ENCODE measurements at places on chromosomes 12 and 14.
A peak's percentile ranks its signal among the peaks of the same experiment; 100 is the strongest.

DNA sequence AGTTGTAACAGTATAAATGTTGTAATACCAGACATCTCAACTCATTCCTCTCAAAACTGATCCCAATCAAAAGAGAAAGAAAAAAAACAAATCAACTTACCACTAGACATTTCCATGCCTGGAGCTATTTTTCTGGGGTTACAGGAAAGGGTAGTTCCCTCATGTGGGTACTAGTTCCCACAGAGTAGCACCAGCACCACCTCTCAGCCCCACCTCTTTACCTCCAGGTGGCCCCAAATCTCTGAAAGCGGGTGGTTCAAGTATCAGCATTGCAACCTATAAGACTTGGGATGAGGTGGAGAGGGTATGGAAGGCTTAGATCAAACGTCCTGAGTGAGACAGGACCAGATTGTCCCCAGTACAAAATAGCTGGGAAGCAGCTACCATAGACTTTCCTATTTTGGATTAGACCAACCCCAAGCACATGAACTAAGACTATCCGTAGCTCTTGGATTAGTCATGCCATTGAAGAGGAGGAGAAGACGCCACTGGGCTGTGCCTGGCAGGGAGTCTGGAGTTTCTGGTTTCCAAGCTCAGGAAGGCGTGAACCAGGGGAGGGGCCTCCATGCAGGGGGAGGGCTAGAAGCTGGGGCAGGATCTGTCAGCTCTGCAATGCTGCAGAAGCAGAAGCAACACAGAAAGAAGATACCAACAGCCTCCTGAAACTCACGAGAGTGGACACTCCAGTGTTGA, at the start of gene SLC39A2:
Gene SLC39A2 (plus strand): TSS at position 620 of the 693 bp plus-strand sequence. CDS start 154 bp downstream, outside the sequence.
- DNase-seq: no peak

DNA sequence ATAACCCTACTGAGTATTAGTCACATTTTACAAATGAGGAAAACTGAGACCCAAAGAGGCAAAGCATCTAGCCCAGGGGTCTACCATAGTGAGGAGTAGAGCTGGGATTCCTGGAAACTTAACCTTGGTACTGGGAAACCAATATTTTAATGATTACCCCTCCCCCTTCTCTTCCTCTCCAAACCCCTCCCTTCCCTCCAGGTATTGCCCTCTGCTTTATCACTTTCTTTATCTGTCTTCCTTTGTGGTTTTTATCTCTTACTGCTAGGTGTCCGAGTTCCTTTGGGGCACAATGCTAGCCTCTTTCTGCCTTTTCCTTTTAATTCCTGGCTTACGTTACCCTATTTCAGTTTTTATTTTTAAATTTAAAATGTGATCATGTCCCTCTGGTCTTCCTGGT, 2.8 kb downstream of the GABARAPL1 start:
- no peak for DNase-seq

GRCh38 chr14:99808515-99808914, 15.3 kb downstream of the EML1 start:
- no peak for DNase-seq

GRCh38 chr14:103520657-103521437, 1.8 kb downstream of the CKB start:
- DNase-seq: peak; percentile 94

DNA sequence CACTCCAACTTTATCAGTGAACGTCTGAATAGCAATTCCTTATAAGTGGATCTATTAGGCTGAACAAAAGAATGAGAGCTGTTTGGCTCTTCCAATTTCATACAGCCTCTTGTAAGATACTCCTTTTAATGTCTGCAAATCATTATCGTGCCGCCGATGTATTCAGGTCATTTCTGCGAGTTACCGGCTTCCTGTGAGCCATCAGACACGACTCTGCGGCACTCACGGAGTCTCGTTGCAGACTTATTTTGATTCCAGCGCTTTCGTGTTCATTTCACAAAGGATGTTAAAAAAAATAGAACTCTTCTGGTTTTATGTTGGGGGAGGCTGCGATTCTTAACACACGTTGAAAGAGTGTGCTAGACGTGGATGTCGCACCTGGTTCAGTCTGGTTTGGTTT, 106.6 kb downstream of the GLT1D1 start:
- no peak for DNase-seq

DNA sequence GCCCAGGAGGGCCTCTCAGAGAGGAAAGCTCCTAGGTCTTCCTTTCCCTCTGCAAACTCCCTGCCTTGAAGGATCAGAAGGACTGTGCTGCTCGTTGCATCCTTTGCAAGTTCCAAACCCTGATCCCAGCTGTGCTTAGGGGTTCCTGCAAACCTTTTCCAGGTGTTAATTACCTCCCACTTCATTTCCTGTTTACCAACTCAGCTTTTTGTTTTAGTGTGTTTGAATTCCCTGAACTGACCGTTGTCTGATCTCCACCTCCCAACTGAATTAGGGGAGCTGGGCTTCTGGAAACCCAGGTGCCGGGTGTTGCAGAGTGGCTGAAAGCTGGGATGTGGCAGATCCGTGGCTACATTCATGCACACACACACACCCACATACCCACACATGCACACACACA, 20.6 kb upstream of the BDKRB1 start:
- DNase-seq: no peak

DNA sequence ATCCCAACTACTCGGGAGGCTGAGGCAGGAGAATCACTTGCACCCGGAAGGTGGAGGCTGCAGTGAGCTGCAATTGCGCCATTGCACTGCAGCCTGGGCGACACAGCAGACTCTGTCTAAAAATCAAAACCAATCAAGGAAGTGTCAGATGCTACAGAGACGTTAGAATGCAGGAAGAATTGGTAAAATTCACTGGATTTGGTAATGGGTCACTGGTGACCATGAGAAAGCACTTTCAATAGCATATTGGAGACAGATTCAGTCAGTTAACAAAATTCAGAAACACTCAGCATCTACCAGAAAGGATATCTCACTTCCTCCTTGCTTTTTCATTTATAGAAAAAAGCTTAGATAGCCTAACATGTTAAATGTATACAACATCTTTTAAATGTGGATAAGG, 17.5 kb downstream of the BIN2 start:
- DNase-seq: no peak

DNA sequence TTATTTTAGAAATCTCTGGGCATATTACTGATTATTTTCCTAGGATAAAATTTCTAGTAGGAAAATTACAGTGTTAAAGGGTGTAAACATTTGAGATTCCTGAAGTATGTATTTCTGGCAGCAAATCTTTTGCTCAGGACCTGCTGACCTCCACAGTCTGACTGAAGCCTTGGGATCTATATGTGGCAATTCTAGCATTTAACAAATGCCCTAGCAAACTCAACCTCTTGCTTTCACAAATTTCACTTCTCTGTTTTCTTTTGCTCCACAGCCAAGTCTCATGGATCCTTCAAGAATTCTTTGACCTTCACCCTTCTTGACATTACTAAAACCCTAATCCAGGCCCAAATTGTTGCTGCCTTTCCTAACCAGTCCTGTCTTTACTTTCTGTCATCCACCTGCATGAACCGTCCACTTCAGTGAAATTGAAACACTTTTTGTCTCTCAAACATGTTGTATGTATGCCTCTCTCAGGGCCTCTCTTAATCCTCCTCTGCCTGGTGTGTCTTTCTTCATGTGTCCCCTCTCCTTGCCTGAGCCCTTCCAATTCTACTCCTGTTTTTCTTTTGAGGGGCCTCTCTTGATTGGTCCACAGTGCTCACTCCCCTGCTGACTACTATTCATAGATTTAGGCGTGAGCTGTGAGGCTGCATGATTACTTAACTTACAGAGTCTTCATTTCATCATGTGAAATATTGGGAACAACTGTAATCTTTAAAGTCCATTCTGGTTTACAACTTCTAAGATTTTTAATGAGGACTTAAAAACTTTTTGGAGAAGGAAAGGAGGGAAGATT, 5.1 kb upstream of the DYRK4 start:
- DNase-seq: no peak

GRCh38 chr14:92259613-92260357, 63.2 kb upstream of the SLC24A4 start:
- DNase-seq: no peak

GRCh38 chr12:47636908-47637780, 68.7 kb downstream of the RPAP3 start:
- no peak for DNase-seq

GRCh38 chr14:21001218-21001617, 2.1 kb downstream of the SLC39A2 start:
- DNase-seq: no peak

- no peak for DNase-seq
Measured at GRCh38 chr12:14562279-14562678, 5.4 kb downstream of the PLBD1 start.

GRCh38 chr14:69400154-69400553, 1.7 kb downstream of the SLC39A9 start:
- DNase-seq: no peak

DNA sequence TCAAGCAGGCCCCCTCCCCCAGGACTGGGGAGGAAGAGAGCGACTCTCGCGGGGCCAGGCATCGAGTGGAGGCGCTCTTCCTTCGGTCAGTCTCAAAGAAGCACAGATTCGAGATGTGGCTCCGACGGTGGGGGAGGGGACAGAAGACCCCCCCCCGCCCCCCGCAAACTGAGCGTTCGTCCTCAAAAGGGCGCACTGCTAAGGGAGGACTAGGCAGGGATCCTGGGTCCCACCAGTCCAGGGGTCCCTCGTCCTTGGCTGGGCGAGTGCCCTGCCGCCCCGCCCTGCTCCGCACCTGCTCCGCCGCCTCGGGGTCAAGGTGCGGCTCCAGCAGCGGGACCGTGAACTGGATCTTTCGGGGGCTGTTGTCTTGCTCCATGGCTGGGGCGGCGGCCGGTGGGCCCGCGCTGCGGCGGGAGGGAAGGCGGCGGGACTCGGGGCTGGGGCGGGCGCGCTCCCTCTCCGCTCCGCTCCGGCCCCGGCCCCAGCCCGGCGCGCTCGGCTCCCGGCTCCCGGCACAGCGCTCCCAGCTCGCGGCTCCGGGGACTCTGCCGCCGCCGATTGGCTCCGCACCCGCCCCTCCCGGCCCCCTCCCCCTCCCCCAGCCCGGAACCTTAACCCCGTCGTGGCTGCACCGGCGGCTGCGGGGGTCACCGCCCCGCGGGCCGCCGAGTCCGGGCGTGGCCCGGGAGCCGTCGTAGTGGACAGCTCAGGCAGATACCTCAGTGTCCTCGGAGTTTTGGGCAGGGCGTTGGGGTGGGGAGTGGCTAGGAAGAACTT, at the start of gene PPP1R1A:
Gene PPP1R1A (minus strand): TSS at position 550 of the 780 bp plus-strand sequence. CDS start 171 bp downstream, at position 379.
- no peak for DNase-seq

DNA sequence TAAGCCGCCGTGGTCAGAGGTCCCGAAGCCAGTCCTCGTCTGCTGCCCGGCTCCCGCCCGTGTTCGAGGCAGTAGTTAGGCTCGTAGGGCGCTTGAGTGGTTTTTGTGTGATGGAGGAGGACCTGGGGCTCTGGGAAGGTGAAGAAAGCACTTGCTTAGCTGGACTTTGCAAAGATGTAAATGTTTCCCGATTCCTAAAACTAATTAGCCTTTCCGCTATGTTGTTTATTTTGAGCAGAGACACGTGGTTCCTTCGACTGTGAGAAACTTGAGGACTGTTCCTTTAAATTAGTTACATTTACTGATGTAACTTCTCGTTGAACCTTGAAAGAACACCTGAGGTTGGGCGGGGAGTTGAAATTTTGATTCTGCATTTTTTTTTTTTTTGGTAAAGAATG, 33.9 kb downstream of the MIA2 start:
- no peak for DNase-seq

- no peak for DNase-seq
Measured at GRCh38 chr12:92602930-92603623, 99.7 kb upstream of the PLEKHG7 start.

DNA sequence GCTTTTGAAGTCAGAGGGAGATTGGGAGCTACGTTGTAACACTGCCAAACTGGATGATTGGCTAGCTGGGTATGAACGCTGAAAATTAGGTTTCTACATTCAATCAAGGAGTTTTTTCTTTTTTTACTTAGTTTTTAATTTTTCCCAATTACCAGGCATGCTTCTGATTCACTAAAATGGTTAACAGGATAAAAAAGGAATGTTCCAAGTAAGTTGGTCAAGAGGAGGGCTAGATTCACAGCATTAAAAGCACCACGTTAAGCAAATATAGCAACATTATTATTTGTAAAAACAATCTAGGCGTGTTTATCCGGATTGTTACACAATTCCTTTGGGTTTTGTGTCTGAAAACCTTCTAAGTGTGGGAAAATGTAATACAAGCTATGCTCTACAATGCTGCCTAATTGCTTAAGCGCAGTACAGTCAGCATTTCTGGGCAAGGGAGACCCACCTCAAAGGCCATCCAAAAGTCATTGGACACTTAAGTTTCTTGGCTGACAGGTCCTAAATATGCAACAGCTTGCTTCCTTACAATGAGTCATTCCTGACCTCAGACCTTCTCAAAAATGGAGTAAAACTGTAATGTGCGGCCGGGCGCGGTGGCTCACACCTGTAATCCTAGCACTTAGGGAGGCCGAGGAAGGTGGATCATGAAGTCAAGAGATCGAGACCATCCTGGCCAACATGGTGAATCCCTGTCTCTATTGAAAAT, 1.2 kb downstream of the RPLP0 start:
- DNase-seq: peak; percentile 35

DNA sequence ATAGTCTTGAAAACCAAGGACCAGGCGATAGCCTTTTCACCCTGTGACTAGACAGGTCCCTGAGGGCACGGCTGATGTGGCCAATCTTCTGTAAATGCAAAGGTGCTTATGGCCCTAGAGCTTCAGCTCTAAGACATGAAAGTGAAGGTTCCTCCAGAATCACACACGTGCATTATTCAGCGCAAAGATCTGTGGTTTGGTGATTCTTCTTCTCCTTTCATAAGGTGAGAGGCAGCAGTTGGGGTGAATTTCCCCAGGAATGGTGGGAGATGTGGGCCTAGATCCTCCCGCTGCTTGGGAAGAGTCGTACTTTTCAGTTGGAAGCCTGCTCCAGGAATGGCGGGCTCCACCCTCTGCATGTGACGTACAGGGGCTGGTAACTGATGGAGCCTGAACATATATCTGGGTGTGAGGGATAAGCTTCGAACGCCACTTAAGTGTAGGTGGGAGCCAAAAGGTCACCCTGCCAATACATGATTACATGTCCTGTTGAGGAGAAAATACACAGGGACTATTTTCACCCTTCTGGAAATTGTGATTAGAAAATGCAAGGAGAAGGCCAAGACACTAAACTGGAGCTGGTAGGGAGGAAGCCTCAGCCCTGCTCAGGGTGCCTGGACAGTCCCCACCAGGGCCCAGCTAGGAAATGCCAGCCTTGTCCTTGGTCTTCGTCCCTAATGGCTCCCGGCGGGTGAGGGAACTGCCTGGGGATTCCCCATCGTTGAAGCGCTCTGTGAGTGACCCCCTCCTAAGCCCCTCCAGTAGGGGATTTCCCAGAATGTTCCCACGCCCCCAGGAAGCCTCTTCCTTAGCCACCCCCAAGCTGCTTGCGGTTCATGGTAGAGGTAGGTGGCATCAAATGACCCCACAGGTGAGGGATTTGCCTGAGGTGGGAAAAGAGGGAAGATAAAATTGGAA, 17.6 kb downstream of the BATF start:
- DNase-seq: peak; percentile 66
